ENCODE measurements at places on chromosomes 11 and 22.

GRCh38 chr11:3944198-3944597 is 88.7 kb downstream of the STIM1 start:
- no peak for DNase-seq

DNA sequence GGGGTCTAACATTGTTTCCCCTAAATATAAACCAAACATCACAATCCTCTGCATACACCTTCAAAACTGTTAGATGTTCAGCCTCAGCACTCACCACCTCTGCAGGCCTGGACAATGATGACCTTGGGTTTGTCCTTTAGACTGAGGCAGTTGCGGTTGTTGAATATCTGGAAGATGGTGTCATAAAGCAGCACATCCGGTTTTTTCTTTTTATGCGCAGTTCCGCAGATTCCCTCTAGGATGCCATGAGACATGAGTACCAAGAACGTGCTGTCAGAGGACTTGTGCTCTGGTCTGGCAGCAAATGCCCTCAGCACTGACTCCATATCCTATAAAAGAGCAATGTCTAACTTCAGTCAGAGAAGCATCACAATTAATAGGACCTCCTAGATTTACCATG is 22.8 kb downstream of the CASP5 start:
- no peak for DNase-seq

DNA sequence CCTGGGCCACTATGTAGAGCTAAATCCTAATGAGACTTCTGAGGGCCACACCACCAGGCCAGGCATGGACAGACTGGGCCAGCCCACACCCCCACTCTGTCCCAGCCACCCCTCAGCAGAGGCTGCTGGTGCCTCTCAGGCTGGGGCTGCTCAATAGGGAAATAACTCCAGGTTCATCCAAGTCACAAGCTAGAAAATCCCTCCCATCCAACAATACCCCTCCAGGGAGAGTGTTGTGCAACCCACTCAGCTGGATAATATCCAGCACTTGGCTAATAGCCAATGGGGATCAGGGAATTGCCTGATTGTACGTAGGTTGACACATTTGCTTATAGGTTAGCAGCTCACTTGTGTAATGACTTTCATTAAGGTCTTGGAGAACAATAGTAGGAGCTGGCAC is 64.1 kb upstream of the WNT11 start:
- DNase-seq: no peak

GRCh38 chr11:47938791-47939560 is 41.4 kb upstream of the PTPRJ start:
- DNase-seq: no peak

- no peak for DNase-seq
Observed at GRCh38 chr11:132475026-132475425, 1057.3 kb downstream of the OPCML start.

DNA sequence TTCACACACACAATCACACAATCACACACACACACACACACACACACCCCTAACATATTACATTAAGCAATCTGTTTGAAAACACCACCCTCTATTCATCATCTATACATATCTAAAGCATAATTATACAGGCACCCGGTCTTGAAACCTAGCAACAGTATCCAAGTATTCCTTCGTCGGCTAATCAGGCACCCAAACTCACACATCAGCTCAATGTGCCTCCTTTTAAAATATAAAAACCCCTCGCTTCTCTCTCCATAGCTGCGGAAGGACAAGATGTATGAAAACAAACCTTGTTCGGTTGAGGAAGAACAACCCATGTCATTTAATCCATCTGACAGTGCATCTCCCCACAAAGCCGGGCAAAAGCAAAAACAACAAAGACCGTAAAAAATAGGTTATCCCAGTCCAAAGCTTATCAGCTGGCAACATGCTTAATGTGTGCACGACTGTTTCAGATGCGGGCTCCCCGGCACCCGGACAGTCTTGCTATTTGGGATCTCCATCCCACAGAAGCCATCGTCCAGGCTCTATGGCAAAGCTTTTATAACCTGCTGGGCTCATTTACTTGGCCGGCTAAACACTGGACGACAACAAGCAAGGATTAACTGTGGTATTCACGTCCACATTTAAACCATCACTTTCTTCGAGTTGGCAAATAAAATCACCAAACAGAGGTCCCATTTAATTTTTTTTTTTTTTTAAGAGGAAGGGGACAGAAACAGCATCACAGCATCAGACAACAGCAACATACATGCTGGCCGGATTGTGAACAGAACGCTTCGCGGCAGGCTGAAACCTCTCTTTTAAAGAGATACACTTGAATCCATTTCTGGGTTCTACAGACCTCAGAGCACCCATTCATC is 365.5 kb downstream of the SHANK2 start:
- DNase-seq: no peak

- DNase-seq: no peak
Observed at GRCh38 chr11:70225681-70226177, 22.6 kb downstream of the FADD start.

DNA sequence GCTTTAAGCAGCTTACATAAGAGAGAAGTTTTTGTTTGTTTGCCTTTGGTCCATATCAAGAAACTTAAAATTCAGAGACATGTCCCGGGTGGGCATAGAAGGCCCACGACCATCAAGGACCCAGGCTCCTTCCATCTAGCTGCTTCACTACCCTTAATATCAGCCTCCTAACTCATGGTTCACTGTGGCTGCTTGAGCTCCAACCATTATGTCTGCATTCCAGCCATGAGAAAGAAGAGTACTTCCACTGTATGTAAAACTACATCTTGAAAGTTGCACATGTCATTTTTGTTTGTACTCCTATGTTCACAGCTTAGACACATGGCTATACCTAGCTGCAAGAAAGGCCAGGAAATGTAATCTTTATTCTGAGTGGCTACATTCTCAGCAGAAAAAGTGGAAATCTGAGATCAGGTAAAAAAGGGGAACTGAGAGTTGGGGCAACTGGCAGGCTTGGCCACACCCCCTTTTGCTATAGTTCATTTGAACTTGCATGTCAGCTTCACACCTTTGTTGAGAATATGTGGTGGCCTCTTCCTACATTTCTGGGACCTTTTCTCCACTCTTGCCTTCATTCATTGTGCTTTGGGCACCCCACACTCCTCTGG is 81.3 kb upstream of the TP53I11 start:
- no peak for DNase-seq

DNA sequence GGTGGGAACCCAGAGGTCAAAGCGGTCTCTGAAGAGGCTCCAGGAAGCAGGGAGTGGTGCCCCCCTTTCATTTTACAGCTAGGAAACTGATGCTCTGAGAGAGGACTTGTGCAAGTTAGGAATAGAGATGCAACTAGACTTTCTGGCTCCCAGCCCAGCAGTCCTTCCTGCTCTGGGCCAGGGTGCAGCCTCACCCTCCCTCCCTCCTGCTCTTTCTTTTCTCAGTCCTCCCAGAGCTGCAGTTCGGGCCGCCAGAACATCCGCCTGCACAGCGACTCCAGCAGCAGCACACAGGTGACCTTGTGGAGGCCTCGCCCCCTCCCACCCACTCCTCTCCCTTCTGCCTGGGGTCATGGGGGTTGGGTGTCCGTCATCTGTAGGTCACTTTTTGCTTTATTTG is 51.5 kb downstream of the LHFPL7 start:
- no peak for DNase-seq

DNA sequence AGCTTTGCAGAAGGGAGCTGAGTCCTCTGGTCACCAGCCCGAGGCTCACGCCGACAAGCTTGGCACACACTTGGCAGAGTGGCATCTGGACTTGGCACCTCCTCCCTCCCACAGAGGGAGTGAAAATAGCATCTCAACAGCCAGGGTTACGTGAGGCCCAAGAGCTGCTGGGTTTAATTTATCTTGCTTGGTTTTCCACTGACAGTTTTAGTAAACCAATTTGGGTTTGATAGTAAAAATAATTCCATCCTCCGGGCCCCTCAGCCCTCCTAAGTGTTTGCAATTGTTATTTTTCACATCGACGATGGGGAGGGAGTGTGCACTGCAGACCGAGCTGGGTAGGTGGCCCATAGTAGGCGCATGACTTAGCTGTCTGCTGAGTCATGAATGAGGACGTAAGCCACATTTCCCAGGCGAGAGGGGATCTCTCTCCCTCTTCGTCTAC is 107.6 kb upstream of the ASPHD2 start:
- no peak for DNase-seq

DNA sequence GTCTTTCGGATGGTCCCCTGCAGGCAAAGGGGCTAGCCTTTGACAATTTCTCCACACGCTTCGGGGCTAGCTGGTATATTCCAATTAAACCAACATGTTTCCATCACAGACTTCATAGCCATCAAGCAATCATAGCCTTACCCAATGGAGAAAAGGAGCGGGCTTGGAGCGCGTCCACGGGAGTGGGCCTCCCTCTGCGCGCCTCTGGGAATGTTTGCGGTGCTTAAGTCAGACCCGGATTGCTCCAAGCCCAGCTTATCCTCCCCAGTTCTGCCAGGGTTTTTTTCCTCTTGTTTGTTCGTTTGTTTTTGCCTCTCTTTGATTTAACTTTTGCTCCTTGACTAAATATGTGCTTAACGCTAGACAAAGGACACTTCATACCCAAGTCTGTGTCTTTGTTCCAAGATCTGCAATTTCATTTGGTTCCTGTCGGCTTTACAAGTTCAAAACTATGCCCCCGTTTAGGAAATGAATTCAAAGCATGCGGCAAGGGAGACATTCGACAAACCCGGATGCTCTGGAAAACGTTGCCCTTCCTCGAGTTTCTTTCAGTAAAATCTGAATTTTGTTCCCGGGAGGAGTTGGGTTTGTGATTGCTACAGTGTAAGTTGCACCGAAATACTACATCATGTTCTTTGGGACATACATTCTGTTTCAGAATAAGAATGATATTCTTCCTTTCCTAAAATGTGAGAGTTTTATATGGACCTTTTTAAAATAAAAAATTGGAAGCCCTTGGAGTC is 1.0 kb upstream of the GLB1L2 start:
- DNase-seq: no peak

GRCh38 chr11:12478743-12479142 is 101.4 kb downstream of the PARVA start:
- DNase-seq: no peak

DNA sequence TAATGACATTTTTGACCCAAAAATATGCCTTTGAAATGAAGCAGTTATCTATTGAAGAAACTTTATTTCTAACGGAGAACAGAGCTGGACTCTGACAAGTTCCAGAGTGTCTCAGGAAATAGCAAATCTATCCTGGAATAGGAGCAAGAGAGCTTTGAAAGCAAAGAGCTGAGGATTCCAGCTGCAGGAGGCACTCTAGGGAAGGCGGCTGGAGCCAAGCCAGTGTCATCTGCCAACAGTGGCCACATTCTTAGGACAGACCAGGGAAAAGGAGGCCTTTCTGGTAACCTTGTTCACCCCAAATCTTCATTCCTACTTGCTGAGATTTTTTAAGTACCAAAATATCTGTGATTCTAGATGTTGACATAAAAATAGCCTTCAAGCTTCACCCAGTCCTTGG is 493.5 kb upstream of the B3GAT1 start:
- no peak for DNase-seq

GRCh38 chr11:12591706-12592105 is 82.5 kb upstream of the TEAD1 start:
- DNase-seq: no peak

- no peak for DNase-seq
Observed at GRCh38 chr11:47523490-47524225, 29.3 kb downstream of the CELF1 start.

- no peak for DNase-seq
Observed at GRCh38 chr11:60835534-60835846, 6.4 kb upstream of the CCDC86 start.

DNA sequence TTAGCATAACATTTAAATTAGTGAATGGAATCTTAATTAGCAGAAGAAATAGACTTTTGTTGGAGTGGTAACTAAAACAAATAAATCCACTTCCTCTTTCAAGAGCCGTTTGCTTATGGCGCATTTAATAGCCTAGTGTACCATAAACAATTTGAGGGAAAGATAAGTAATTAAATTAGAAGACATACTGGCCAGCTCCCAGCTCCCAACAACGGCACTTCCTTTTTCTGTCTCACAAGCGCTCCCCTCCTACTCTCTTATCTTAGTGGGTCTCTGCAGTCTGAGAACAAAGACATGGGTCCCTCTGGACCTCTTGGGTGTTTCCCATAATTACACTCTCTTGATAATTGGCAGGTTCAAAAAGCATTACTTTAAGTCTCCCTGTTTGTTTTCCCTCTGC is 146.0 kb downstream of the OPCML start:
- DNase-seq: no peak
